ENCODE measurements at places on chromosomes 1 and 21.

GRCh38 chr1:229863651-229864545 lies 203.1 kb upstream of the GALNT2 start:
- DNase-seq: no peak

GRCh38 chr1:14363036-14363590 lies 235.4 kb upstream of the KAZN start:
- no peak for DNase-seq

GRCh38 chr1:172761581-172762486 lies 102.9 kb downstream of the FASLG start:
- peak; percentile 47 for DNase-seq

DNA sequence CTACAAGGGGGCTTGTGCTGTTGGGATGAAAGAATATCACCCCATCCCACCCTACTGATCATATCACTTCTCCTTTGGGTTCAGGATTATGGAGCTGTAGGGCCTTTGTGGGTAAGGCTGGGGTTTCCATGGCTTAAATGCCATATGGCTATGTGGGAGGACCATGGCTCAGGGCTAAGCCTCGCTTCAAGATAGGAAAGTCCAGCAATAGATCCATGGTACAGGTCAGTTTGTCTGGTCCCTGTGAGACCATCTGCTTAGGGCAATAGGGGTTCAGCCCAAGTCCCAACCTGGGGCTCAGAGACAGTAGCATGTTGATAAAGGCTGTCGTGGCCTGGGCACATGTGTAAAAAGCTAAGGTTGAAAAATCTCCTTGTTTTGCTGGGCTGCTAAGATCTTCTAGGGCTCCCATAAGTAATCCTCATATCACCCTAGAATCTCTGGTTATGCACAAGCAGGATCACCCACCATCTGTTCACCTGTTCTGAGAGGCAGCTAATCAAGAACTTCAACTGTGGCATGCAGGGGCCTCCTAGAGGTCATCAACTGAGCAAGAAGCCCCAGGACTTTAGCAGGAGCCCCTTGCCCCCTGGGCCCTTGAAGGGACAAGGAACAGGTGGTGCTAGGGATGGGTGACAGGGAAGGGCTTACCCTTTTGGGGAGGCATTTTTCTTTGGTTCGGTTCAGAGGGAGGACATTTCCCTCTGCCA lies 66.5 kb downstream of the UBE2T start:
- no peak for DNase-seq

- DNase-seq: no peak
Measured at GRCh38 chr1:89563957-89564604, 39.5 kb downstream of the LRRC8B start.

DNA sequence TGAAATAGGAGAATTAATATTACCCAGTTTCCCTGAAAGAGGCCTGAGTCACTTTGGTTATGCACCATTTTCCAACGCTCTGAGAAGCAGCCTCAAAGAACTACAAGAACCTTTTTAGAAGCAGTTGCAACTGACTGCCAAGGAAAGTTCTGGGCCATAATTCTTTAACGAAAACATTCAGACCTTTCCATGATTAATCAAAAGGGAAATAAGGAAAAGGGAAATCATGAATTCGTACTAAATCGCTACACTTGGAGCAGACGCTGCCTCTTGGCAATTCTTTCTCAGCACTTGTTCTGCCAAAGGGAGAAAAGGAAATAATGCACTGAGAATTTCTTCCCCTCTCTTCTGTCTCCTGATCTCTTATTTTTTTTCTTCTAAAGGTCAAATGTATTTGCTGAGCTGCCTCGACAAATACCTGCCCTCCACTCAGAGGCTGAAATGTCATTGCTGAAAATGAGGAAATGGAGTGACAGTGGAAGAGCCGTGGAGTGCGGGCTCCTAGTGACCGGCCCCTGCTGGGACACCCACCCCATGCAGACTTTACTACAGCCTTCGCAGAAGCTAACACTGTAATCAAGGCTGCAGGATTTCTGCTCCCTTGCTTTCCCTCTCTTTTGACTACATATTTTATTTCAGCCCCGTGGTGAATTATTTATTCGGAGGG lies 67.9 kb upstream of the GALNT2 start:
- no peak for DNase-seq

GRCh38 chr1:28642847-28643635 lies at the start of gene TAF12:
TAF12 (minus strand) TSS chr1:28643067; CDS start chr1:28622081, 20,986 bp downstream.
- DNase-seq: peak; percentile 83

DNA sequence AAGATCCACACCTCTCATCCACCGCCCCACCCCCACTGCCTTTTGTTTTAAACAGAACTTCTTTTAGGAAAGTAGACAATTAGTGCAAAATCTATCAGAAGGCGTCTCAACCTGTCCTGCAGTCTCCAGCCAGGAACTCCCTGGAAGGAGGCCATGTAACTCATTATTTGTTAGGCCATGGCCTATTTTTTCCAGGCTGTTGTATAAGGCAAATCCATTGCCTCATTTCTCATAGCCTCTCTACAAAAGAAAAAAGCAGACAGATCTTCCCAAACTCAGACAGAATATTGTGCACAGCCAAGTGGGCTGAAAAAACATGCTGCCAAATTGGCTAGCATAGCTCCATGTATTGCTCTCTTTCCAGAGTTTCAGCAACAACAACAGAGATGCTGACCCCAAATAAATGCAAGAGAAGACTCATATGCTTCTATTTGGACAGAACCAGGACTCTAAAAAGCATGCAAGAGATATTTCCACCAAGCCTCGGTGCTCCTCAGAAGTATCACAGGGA lies 770.7 kb upstream of the CXADR start:
- DNase-seq: no peak

GRCh38 chr1:23249787-23250454 lies 32.6 kb upstream of the HTR1D start:
- no peak for DNase-seq

GRCh38 chr1:147414505-147415163 lies 126.7 kb upstream of the BCL9 start:
- DNase-seq: no peak

- no peak for DNase-seq
Measured at GRCh38 chr1:244954359-244954758, 90.0 kb upstream of the HNRNPU start.

DNA sequence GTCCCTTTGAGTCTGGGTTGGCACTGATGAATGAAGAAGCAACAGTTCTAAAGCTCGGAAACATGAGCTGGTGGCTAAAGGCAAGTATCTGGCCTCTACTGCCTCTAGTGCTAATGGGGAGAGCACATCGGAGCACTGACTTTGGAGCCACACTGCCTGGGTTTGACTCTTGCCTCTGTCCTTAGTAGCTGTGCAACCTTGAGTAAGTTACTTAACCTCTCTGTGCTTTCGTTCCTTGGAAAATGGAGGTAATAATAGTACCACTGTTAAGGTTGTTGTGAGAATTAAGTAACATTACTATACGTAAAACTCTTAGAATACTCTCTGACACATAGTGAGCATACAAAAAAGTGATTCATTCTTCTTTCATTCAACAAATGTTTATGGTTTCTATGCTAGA lies 211.2 kb downstream of the ATG4C start:
- DNase-seq: no peak

DNA sequence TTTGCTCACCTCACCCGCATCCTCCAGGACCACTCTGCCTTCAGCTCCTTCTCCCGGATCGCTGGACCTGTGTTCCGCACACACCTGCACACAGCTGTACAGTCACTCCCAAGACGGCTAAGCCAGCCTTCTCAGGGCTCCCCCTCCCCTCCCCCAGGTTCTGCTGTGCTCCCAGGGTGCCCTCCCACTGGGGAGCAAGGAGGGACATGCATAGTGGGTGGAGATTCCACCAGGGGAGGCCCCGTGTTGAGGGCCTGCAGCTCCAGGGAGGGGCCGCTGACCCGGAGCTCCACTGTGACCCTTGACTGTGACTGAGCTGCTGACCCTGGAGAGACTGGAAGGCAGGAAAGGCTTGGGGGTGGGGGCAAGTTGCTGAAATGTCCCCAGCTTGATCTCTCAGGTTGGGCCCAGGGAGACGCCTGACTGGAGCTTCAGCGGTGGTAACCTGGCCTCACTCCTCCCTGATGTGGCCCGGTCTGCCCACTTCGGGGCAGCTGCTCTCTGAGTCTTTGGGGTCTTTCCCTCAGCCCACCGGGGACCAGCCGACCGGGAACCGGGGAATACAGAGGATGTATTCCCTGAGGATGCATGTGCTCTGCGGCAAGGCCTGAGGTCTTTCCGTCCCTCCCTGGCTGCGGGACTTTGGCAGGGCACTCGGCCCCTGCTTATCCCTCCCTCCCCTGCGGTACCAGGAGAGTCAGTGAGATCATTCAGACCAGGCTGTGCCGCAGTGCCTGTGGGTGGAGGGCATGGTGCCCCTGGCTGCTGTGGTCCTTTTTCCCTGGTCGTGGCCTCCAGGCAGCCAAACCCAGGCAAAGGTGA lies 28.6 kb upstream of the PLCH2 start:
- no peak for DNase-seq

- DNase-seq: no peak
Measured at GRCh38 chr1:240237305-240237721, 145.6 kb downstream of the FMN2 start.

GRCh38 chr1:67336157-67336556 lies 28.5 kb downstream of the IL12RB2 start:
- DNase-seq: no peak

GRCh38 chr1:161166669-161167548 lies 683 bp downstream of the PPOX start:
- DNase-seq: no peak

DNA sequence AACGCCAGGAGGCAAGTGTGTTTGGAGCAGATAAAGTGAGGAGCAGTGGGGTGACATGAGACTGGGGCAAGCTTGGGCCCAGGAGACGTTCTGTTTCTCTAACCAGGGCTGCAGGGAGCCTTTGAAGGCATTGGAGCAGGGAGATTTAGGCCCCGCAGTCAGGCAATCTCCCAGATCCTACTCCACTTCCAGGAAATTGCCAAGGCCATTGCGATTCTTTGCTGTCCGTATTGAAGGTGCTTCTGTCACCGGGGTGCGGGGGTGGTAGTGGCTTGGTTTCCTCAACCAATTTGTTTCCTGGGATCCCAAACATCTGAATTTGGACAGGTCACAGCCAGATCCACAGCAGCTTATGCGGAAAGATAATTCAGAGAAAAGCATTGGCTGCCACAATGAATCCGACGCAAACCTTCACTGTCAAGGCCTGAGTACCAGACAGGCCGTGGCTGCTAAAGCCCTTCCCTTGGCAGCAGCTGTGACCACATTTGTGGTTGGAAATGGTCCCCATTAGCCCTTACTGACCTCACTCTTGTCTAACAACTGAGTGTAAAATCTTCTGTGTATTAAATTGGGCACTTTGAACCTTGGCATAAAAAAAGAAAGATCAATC lies 385.6 kb downstream of the PTPRU start:
- no peak for DNase-seq

GRCh38 chr1:197884173-197884572 lies 18.3 kb upstream of the C1orf53 start:
- DNase-seq: no peak

DNA sequence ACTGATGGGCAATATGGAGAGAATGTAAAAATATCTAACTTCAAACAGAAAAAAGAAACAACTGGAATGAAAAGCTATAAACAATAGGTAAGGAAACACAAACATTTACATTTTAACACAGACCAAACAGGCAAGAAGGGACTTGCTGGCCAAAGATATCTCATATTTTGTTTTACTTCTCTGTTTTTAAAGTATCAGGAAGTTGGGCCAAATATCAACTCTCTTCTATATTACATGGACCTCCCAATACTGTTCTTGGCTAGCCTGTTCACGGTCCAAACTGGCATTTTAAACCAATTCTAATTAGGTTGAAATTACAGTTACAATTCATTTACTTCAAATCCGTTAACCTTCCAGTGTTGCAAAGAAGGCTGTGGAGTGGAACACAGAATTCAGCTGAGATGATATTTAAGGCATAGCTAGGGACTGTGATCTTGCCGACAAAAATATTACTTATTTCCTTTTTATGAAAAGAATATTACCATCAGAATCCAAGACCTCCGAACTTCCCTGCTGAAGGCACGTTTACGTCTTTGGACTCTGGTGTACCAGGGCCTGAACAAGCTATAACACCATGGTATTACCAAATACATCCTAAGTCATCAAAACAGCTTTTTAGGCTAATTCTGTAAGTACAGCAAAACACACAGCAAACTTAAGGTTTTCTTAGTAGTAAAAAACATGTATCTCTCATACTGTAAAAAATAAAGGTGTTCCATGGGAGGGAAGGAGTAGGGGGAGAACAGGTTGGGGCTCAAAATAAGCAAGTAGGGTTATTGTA lies 165.4 kb downstream of the RUNX1 start:
- no peak for DNase-seq

GRCh38 chr21:24148461-24148860 lies 1458.8 kb downstream of the MRPL39 start:
- DNase-seq: no peak

GRCh38 chr1:226988334-226988666 lies 48.2 kb downstream of the COQ8A start:
- DNase-seq: no peak
